Activated T-cell treated with anti-CD3 and anti-CD28 coated beads for 48 hours (primary cell): ENCODE measurements at places on chromosomes 2 and 18.

DNA sequence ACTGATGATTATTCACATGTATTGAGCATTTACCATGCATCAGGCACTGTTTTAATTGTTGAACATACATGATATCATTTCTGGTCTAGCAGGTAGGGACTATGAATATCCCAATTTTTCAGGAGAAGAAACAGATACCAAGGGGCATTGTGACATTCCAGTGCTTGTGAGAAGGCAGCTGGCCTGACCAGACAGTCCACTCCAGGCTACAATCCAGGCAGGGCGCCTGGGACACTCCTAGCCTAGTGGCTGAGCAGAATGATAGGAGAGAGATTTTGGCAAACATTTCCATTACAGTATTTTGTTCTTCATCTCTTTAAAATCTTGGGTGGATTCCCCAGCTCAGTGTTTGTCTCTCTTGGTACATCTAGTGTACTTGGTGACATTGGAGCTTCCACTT, 24.9 kb downstream of the ZNF892 start:
- DNase-seq, result no peak

GRCh38 chr2:133819906-133820305, 251.6 kb upstream of the NCKAP5 start:
- no peak for DNase-seq

GRCh38 chr2:215372968-215373649, 61.2 kb downstream of the ATIC start:
- no peak for DNase-seq

DNA sequence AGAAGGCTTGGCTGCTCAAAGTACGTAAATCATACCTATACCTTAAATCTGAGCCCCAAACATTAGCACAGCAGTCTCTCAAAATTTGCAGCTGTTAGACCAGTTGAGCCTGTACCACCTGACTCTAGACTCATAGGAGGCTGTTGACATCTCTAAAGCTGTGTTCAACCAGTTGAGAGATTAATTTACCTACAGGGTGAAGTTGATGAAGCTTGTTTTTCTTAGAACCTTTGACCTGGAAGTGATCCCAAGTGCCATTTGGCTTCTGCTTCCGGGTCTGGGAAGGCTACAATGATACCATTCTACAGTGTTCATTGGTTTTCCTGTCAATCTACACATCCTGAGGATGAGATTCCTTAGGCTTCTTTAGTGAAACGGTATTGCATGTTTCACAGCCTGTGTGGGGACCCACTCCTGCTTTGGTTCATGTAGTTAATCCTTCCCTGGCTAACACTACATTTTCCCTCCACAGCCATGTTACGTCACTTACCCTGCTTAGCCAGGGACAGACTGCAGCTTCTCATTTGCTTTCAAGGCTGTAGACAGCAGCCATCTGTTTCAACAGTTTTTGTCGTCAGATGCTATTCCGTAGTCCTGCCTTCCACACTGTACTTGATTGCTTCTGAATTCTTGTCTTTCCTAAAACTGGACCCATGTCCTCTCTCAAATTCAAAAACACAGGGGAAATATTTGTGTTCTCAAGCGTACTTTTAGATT, 4.7 kb upstream of the IL1RL2 start:
- DNase-seq, result no peak

- DNase-seq, result no peak
Measured at GRCh38 chr18:54220406-54220805, 4.1 kb downstream of the MBD2 start.

- no peak for DNase-seq
Measured at GRCh38 chr2:119549241-119549640, 5.0 kb downstream of the CFAP221 start.

GRCh38 chr18:76963936-76964335, 141.6 kb downstream of the ZNF236 start:
- DNase-seq, result no peak

- DNase-seq, result no peak
Measured at GRCh38 chr2:236173036-236173728, 5.0 kb upstream of the GBX2 start.

DNA sequence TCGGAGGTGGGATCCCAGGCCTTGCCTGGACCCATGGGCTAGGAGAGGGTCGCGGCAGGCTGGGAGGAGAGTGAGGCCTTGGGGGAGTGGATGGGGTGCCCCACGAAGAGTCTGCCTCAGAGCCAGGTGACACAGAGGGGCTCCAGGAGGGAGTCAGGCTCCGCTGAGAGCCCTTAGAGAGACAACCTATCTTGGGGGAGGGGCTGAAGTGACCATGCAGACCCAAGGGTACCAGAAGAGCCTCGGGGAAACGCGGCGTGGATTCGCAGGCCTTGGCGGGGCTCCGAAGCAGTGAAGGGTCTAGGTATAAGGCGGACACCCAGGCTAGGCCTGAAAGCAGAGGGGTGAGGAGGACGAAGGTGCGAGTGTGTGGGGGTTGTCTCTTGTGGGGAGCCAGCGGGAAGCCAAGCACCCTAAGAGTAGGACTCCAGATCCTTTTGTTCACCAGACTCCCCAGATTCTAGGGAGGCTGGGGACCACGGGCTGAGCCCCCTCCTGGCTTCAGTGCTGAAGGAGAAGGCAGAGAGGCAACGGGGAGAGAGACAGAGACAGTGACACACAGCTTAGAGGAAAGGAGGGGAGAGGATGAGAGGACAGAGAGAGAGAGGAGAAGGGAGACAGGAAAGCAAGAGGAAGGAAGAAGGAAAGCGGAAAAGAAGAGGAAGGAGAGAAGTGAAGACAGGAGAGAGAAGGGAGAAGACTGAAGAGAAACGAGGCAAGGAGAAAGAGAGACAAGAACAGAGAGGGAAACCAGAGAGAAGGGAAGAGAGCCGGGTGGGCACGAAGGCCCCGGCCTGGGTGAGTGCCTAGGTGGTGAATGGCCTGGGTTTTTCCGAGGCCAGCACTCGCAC, 1.1 kb upstream of the HOXD11 start:
- no peak for DNase-seq

DNA sequence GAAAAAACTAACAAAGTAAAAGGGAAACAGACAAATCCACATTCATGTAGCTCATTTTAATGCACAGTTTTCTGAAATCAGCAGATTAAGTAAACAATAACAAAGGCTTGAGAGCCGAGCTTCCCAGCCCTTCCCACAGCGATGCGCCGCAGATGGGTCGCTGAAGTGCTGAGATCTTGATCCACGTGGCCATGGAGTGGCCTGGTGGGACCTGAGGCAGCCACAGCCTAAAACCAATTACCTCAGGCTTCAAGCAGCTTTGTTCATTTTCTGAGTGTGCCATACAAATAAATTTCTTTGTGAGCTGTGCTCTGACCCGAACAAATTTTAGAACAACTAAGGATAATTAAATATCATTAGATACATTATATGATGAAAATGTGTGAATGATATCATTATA, 25.6 kb upstream of the CYRIA start:
- no peak for DNase-seq

DNA sequence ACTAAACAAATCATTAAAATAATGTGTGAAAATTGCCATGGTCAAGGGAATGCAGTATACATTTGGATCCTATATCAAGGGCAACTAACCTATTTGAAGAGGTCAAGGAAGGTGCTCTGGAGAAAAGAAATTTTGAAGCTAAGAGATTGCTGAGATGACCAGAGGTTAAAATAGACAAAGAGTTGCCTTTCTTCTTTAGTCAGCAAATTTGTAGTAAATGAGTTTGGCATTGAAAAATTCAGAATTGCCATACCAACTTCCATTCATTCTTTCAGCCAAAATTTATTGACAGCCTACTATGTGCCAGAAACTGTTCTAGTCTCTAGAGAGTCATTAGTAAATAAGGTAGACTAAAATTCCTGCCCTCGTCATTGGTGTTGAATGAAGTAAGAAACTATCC, 396.2 kb downstream of the BCL11A start:
- no peak for DNase-seq

- DNase-seq, result no peak
Measured at GRCh38 chr18:79402977-79403722, 7.4 kb downstream of the NFATC1 start.
